ENCODE measurements at places on chromosomes 1 and 21.

GRCh38 chr21:42695697-42696380 is 42.4 kb downstream of the PDE9A start:
- no peak for DNase-seq

DNA sequence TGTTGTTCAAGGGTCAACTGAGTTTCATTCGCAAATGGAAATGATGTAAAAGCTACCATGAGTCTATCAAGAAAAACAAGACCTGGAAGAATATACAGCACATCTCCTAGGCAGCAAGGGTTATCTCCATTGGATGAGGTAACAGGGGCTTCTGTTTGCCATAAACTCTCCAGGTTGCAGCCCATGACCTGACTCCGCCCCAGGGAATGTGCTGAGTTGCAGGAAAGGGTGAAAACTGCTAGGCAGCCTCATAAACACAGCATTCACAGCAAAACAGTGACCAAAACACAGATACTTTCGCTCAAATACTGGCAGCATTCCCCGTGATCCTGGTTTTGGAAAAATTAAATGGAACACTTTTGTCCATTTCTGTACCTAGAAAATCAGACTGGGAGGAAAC is 20.2 kb upstream of the ACTA1 start:
- DNase-seq = no peak

- DNase-seq = no peak
Measured at GRCh38 chr1:229028987-229029878, 241.7 kb upstream of the RAB4A start.

DNA sequence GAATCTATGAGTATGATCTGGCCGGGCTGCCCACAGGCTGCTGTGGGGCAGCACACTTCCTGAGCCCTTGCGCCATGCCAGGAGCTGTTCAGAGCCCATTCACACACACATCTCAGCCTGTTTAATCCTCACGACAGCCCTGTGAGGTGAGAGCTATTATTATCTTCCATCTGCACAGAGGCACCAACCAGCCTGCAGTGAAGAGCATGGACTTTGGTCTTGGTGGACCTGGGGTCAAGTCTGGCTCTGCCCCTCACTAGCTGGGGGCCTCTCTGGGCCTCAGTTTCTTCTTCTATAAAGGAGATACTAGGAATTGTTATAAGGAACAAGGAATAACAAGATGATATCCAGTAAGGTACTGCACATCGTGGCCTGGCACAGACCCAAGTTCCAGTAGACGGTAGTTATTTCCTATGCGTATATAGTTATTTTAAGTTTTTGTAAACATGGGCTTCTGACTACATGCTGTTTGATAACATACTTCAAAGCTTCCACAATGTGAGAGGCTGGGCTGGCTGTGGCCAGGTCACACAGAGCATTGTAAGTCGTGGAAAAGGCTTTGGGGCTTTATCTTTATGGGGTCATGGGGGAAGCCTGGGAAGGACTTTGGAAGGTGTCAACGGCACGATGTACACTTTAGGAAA is 3.4 kb upstream of the PADI2 start:
- DNase-seq = peak; percentile 74

GRCh38 chr1:221458447-221459156 is 283.3 kb downstream of the DUSP10 start:
- DNase-seq = no peak

DNA sequence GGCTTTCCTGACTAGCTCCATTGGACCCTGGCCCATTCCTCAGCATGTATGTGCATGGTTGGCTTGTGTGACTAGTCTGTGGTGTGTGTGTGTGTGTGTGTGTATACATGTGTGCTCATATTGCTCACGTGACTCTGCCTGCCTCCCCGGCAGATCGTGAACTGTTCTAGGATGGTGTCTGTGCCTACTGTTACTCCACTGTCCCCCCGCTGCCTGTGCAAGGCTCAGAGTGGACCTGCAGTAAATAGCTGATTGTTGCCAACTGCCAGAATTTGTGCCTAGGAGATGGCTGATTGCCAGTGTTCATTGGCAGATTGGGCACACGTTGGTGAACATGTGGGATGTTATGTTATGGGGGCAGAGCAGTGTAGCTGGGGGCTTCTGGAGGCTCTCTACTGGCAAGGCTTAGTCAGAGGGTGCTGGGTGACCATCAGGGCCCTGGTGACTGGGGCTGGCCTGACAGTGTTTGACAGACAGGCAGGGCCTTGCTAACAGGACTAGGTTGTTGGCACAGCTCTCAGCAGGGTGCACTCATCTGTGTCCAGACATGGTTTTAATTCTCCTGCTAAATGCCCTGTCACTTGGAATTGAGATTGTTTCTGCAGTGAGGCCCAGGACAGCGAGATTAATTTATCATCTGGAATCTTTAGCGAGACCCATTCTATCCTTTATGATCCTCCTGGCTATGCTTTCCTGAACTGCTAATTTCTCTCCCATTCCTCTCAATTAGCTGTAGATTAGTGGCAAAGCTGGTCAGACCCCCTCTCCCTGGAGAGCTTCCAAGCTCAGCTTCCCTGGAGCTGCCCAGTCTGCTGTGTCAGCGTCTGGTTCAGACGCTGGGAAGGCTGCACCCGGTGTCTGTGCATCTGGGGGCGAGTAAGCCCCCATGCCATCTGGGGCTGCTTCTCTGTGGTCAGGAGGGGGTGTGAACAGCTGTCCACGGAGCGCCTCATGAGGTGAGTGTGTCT is 20.8 kb downstream of the SLC6A17 start:
- DNase-seq = no peak

GRCh38 chr1:171507435-171507834 is 22.1 kb downstream of the PRRC2C start:
- no peak for DNase-seq

- no peak for DNase-seq
Measured at GRCh38 chr21:27498025-27498424, 531.1 kb upstream of the ADAMTS5 start.

GRCh38 chr1:225517221-225517620 is 89.4 kb upstream of the LBR start:
- no peak for DNase-seq

DNA sequence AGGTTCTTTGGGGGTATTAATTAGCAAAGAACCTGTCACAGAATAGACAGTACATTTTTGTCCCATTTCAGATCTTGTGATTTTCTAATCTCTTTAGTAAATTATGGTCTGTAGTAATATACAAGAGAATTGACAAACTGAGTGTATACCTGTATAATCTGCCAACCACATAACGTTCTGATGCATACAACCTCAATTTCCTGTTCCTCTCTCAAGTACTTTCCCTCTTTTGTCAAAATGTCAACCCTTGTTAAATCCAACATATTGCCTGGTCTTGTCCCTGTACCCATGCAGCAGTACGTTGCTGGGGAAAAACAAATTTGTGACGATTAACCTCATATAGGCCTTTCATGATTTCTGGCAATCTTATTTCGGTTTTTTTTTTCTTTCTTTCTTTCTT is 1.1 kb downstream of the ARV1 start:
- DNase-seq = no peak

DNA sequence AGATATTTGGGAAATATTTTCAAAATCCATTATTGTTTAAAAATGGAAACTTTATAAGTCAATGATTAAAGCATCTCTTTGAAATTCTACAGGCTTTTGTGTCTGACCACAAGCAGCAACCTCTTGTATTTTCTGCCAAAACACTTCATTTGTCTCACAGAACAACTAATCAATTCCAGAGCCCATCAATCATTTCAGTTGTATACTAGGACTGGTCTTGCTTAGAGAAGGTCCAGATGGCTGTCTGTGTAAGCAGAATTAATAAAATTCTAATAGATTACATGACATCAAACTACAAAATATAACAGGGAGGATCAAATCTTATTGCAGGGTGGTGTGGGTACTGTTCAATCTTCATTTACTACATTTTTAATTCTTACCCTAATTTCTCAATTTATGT is 76.4 kb downstream of the ACBD6 start:
- no peak for DNase-seq

- DNase-seq = no peak
Measured at GRCh38 chr1:150385537-150386445, 21.8 kb downstream of the RPRD2 start.

DNA sequence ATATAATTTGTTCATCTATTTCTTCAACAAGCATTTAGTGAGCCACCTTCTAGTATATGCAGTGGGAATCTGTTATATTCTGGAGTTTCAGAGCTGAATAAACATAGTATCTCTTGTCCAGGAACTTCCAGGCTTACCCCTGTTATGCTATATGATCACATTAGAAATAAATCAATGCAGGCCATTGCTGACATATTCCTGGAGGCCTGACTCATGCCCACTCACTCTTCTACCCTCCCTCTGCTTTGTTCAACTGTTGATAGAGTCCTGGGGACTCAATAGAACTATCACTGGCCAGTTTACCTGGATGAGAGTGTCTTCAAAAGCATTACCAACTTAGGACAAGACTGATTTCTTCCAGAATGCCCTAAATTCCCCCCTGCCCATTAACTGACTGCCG is 29.3 kb upstream of the SRSF10 start:
- DNase-seq = peak; percentile 87

DNA sequence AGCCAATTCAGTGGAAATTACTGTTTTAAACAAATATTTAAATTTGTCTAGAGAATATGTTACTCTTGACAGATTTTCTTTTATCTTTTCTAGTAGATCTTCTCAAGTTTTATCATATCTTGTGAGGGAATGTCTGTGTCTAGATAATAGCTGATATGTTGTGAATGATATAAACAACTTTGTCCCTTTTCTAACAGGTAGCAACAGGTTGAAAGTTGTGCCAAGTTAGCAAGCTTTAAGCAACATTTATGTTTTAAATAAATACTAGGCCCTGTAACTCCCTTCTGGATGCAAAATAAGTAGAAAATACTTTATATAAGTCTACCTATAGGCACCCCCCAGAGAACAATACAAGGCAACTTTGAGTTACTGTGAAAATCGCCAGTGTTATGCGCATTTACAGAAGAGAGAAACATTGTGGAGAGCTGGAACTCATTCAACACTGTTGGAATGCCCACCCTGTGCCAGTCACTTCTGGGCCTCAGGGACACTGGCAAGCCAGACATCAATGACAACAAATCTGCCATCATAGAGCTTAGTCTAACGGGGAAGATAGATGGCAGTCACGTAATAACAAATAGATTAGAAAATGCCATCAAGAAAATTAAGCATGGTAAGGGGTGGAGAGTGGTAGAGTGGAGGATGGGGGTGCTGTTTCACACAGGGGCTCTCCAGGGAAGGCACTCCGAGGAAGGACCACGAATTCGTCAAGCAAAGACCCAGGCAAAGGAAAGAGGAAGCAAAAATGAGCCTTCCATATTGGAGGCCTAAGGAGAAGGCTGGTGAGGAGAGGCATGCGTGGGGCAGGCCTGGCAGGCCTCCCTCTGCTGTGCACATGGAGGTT is 4.4 kb downstream of the MAP3K21 start:
- DNase-seq = no peak

- DNase-seq = no peak
Measured at GRCh38 chr1:11592752-11593151, 61.5 kb downstream of the FBXO2 start.

DNA sequence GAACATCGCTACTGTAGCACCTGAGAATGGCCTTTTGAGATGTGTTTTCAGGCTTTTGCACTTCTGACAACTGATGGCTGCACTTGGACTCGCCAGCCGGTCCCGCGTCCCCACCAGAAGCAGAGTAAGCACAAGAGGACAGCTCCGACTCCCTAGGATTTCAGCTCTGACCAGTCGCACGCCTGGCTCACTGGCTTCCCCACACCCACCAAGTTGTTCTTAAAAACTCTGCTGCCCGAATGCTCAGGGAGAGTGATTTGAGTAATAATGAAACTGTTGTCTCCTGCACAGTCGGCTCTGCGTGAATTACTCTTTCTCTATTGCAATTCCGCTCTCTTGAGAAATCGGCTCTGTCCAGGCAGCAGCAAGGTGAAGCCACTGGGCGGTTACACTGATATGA is 40.2 kb upstream of the NLRP3 start:
- DNase-seq = no peak

DNA sequence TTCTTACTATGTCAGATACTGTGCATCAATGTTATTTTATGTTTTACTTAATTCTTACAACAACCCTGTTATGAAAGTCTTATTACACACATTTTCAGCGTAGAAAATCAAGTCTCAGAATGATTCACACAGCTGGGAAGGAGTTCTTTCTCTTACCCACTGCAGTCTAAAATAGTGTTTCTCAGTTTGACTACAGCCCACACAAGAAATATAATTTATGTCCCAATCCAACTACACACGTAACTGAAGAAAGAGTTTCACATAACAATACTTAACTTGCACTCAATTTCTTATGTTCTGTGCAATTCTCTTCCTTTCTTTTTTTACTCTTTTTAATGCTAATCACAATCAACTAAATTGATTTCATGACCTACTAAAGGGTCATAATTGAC is 252.8 kb upstream of the ADGRL2 start:
- no peak for DNase-seq

DNA sequence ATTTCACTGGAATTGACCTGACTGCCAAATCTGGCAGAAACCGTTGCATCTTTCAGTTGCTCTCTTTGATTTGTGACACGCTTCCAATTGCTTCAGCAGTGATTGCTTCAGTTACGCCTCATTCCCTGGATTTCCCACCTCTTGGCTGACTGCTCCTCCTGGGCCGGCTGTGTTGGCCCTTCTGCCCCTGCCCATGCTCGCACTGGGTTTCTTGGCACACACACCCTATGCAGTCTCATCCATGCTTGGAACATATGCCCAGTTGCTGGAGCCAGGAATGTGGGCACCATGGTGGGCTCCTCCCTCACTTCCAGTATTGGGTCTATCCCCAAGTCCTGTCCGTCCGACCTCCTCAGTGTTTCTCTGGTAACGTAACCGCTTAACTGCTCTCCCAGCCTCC is 2.2 kb upstream of the ZBTB21 start:
- no peak for DNase-seq

DNA sequence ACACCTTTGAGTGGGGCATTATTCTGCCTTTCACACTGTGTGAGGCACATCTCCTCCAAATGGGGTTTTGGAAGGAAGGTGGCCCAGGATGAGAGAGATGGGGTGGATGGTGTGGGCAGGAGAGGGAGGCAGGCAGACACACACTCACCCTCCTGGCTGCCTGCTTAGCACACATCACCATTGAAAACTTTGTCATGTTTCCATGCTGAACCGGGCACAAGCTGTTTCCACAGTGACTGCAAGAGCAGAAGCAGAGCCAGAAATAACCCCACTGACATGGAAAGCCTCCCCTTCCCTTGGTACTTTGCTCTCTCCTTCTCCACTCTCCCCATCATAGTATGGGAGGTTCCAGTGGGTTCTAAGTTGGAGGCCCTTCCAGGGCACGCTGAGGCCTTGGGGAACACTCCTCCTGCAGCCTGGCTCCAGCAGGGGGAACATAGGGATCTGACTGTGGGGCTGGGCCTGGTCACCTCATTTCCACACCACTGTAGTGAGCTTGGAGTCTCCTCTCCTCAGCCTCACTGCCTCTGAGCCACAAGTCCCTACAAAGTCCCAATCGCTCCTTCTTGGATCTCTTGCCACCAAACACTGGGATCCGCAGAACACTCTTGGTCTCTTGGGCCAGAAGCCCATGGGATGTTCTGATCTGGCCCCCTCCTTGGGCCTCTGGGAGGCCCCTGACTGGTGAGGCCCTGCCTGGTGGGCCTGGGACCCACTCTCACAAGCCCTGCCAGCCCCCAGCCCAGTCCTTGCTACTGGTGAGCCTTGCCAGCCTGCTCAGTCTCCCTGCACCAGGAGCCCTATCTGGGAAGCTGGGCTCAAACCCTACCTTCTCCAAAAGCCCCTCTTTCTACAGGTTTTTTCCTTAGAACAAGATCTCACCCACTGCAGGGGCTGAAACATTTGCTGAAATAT is 163.0 kb upstream of the EDN2 start:
- no peak for DNase-seq
